ENCODE measurements at places on chromosomes 1 and 21.

GRCh38 chr1:41576620-41577019 is 92.1 kb upstream of the EDN2 start:
- no peak for DNase-seq

DNA sequence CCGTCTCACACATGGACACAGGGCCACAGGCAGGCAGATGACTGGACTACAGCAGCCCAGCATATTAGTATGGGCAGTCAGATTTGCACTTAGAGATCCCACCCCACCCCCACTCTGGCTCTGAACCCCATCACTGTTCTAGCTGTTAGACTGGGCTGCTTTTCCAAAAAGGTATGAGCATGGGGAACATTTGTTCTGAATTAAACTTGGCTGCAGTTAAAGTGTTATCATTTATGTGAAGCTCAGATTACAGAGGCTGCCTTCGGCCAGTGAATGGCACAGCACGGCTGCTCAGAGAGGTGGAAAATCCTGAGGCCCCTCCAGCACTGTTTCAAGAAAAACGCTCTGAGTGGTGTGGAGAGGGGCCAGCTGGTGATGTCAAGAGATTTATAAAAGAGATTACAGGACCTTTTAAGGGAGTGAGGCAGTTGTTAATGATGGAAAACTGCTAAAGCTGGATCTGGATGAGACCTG is 6.9 kb upstream of the NOS1AP start:
- no peak for DNase-seq

DNA sequence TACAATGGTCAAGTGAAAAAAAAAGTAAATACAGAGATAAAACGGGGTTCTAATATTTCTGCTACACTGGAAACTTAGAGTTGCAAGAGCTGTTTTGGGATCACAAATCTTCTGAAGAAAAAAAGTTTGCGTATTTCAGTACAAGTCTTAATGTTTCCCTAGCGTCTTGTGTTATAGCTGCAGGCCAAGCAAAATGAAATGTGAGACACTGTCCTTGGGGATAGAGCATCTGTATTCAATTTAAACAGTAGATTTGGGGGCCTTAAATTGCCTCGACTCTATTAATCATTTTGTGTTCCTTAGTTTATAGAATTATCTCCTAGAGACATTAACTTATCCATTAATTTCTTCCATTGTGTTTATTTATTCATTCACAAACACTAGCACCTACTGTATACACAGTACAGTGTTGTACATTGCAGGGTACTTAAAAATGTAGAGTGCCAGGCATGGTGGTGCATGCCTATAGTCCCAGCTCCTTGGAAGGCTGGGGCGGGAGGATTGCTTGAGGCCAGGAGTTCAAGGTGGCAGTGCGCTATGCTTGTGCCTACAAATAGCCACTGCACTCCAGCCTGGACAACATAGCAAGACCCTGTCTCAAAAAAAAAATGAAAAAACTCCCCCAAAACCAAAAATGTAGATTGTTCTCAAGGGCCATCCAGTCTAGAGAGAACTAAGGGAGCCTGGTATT is 7.9 kb downstream of the DISC1 start:
- no peak for DNase-seq

GRCh38 chr1:182145441-182145840 is 83.9 kb upstream of the ZNF648 start:
- no peak for DNase-seq

DNA sequence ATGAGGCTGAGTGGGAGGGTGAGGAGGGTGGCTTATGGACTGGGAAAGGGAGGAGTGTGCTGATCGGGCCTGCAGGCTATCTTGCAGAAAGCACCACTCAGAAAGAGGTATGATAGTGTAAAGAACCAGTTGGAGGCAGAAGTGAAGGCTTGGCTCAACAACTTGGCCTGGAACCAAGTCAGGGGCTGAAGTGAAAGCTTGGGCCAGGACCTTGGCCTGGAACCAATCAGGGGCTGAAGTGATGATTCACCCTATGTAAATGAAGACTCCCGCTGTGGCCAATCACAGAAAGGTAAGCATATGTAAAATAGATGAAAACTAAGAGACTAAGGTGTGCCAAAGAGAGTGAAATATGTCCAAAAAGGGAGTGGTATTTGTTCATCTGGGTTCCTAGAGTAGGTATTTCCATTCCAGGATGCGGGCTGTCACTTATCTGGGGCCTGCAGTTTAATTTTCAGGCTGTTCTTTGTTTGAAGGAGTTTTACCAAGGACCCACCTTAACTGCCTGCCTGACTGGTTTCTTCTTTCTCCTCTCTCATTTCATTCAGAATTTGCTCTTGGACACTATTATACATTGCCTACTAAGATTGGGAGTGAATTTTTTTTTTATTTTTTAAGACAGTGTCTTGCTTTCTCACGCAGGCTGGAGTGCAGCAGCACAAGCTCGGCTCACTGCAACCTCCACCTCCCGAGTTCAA is 5.1 kb upstream of the RFX5 start:
- DNase-seq, result no peak

- no peak for DNase-seq
Measured at GRCh38 chr1:116424863-116425262, 51.8 kb downstream of the ATP1A1 start.

- peak; percentile 62 for DNase-seq
Measured at GRCh38 chr1:87325982-87326738, 2.5 kb upstream of the LMO4 start.
